Frontal cortex (tissue), 4 donors: ENCODE measurements at places on chromosomes 4 and X. TPM values are rescaled to one million over a fixed set of nuclear protein-coding genes. Genes with fewer than 3 reads are reported as not detected.

DNA sequence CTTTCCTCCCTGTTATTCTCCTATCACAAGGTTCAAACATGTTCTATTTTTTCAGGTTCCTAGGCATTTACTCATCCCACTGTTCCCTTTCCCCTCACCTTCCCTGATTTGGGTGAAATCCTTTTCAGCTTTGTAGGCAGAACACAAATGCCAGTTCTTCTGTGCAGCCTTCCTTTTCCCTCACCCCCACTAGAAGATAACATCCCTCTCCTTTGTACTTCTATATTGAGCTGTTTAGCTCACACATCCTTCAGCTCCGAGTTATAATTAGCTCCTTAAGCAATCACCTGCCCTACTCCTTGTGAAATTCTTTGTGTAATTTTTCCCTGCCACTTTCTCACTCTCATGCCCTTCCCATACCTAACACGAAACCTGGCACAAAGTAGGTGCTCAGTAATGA lies 240.9 kb downstream of the AR start:
- no peak for DNase-seq

GRCh38 chr4:148834804-148835631 lies 392.8 kb upstream of the NR3C2 start:
- DNase-seq: no peak

DNA sequence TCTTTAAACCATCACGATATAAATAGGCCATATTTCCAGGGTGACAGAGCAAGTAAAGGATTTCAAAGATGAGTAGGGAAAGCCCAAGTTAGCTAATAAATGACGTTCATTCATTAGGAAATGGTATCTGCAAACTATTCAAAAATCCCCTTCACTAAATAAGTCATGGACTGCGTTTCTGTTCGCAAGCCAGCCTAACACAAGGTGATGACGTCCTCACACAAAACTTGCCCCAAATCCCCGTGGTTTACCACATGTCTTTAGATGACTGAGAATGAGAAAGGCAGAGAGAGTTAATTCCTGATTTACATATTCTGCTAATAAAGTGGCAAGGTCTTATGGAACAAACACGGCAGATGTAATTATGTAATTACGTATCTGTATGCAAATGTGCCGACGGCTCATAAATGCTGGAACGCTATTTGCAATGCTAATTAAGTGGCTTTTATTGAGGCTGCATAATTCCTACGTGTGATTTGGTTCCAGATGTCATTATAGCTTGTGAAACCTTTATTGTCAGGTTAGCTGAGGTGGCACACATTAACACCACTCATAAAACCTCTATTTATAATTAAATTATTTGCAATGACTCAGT lies 437.7 kb upstream of the FRG1 start:
- no peak for DNase-seq

TMPRSS11D gene
- total RNA-seq: not detected

GRCh38 chr4:8038083-8038482 lies 98.4 kb upstream of the AFAP1 start:
- DNase-seq: no peak

DNA sequence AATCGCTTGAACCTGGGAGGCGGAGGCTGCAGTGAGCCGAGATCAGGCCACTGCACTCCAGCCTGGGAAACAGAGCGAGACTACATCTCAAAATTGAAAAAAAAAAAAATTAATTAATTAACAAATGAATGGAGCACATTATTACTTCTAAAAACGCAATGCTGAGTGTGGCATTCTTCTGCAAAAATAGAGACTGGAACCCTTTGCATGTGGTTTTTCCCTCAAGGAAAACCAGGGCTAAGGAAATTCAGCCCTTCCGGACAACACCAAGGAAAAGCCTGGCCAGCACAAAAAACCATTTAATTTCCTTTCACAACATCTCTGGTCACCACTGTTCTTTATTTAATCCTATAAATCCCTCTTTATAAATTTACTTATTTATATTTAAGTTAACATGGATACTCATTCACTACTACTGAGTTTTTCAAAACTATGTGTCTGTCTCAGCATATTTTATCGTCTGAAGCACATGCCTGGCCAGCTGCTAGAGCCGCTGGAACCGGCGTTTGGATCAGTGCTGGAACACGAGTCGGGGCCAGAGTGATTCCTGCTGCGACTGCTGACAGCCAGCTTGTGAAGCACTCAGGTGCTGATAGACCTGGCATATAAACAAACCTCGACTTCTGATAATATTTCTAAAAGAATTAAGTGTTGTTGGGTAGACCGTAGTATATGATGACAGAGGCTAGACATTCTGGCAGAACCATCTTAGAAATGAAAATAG lies 84.5 kb upstream of the WWC2 start:
- DNase-seq: no peak
